ENCODE measurements at places on chromosomes 12 and 14. TPM values are rescaled to one million over a fixed set of nuclear protein-coding genes. Genes with fewer than 3 reads are reported as not detected.

DNA sequence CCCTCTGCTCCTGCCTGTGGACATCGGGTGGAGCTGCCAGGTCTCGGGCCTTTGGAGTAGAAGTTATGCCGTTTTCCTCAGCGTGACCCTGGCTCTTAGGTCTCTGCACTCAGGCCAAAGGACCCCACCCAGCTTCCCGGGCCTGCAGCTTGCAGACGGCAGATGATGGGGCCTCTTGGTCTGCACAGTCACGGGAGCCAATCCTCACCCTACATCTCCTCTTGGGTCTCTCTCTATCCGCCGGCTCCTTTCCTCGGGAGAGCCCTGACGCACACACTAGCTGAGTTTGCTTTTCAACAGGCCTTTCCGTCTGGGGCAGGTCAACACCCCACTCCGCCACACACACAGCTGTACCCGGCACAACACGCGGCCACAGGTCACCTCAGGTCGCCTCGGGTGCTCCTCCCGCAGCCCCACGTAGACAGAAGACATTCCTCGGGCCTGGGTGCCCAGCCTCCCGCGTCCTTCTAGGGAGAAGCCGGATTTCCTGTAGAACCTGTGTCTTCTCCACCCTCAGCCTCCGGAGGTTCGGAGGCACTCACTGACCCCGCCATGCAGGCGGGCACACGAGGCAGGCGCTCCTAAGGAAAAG lies 9.9 kb downstream of the GALNT9 start:
- no peak for DNase-seq

DNA sequence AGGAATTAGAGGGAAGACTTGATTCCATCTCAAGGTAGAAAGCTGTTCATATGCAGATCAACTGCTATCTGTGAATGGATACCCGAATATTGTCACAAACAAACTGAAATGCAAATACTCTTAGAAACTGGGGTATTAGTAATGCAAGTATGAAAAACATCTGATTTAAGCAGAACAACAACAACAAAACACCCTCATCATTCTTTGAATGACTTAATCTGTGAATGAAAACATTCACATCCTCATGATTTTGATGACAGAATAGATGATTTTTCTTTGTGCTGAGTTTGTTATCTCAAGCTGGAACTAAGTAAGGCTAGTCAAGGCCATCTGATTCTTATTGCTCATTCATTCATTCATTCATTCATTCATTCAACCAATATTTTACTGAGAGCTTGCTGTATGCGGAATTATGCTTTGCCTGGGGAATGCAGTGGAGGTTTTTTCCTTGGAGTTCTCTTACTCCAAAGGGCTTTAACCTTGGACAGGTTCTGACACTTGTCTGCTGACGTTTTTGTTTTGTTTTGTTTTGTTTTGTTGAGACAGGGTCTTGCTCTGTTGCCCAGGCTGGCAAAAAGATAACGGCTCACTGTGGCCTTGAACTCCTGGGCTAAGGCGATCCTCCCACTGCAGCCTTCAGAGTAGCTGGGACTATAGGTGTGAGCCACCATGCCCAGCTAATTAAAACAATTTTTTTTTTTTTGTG lies 23.3 kb downstream of the OR10G3 start:
- no peak for DNase-seq

DNA sequence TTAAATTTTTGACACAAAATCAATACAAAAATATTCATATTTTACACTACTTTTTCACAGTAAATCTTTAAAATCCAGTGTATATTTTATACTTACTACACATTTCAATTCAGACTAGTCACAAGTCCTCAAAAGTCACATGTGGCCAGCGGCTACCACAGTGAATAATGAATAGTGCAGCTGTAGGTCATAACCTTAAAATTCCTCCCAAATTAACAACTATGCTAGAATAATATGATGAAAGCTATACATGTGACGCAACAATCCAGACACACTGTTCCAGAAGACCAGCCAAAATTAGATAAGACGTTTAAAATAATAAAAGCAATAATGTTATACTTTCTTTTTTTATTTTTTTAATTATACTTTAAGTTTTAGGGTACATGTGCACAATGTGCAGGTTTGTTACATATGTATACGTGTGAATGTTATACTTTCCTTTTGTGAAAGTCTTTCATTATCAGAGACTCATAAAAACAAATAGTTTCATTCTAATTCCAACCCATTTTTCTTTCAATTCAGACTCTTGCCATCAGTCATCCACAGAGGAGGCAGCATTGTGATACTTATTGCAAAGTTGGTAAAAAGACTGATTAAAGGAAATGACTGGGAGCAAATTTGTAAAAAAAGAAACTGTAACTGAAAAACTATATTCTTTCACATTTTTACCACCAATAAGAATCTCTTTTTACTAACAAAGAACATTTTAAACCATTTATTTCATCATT lies 67.0 kb downstream of the C2CD5 start:
- peak; percentile 88 for DNase-seq

DNA sequence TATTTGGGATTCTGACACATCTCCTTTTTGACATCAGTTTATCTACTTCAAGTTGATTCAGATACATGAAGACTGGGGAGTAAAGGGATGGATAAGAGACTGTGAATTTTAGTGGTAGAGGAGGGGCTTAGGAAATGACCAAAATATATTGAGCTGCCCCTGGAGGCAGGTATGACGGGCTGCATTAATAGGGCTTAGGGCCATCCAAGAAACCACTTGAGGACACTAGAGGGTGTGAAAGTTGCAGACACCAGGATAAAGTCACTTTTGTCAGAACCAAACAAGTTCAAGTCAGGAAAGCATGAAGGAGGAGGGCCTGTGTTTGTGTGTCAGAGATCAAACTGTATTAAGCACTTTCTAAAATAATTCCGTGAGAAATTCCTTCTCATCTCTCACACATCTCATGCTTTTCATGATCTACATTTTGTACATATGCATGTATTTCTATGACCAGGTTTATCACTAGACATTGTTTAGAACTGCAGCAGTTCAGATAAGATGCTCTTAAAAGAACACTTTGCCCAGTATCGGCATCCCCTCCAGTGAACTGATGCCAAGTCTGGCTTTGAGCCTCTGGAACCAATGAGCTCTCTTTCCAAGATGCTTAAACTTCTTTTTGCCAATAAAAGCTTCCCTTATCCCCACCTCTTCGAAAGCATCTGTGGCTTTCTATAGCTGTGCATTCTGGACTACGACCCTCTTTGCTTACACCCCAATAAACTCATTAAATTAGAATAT lies 136.9 kb downstream of the SLC38A1 start:
- DNase-seq, result peak; percentile 10

GRCh38 chr12:84661786-84662185 lies 250.8 kb downstream of the SLC6A15 start:
- peak; percentile 73 for DNase-seq

- no peak for DNase-seq
Measured at GRCh38 chr14:69331206-69331605, 66.9 kb downstream of the ERH start.

DNA sequence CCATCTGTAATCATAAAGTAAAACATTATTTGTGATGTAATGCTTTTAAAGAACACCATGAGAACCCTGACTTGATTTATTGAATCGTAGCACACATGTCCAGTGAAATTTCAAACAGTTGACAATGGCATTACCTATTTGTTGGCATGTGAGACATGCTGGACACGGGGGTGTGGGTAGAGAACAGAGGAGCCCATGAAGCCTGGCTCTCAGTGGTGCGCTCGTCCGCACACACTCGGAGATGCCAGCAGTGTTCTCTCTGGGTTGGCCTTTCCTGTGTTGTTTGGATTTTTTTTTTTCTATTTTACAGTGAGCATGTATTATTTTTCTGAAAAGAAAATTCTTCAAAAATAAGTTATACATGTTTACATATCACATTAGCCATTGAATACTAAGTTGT lies 78.2 kb downstream of the PPP2R5C start:
- DNase-seq, result no peak

DNA sequence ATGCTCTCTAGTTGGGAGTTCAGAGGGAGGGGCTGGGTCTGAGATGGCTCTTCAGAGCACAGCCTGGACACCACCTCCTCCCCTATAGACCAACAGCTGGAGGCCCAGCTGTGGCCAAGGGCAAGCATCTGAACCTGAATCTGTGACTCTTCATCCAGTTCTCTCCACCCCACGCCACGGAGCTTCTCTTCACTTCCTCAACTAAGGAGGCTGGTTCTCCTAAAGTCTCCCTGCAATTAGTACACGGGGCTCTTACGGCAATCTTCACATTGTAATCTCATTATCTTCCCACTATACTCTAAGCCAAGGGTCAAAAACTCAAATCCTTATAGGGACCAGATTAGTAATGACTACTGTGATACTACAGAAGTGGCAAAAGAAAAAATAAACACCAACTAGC lies 9.8 kb downstream of the NRDE2 start:
- no peak for DNase-seq

DNA sequence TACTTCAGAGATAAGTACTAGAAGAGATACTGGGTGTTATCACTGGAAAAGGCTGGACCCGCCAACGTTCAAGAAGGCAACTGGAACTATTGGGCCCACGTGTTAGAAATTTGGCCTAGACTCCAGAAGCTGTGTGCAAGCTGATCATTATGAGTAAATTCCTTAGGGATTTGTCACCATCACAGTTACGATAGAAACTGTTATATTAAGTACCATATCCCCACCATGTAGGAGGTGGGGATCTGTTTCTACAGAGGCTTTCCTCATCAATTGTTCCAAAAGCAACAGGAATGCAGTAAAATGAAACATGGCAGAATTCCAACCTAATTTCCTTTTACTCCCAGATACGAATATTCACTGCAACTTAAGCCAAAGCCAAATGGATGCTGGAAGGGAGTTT lies 170.7 kb downstream of the NOVA1 start:
- DNase-seq, result peak; percentile 92

NEMF gene
- 140 TPM for total RNA-seq

ARHGAP5 gene
- total RNA-seq, result 85.4 TPM

Measured in fibroblast of the aortic adventitia (primary cell).